ENCODE measurements at places on chromosomes 1 and 21.
A peak's percentile ranks its signal among the peaks of the same experiment; 100 is the strongest.

- no peak for DNase-seq
Observed at GRCh38 chr1:183685112-183685713, 32.1 kb upstream of the APOBEC4 start.

- peak; percentile 51 for DNase-seq
Observed at GRCh38 chr1:116415699-116416533, 42.9 kb downstream of the ATP1A1 start.

- DNase-seq: no peak
Observed at GRCh38 chr1:174480324-174480723, 32.6 kb downstream of the GPR52 start.

DNA sequence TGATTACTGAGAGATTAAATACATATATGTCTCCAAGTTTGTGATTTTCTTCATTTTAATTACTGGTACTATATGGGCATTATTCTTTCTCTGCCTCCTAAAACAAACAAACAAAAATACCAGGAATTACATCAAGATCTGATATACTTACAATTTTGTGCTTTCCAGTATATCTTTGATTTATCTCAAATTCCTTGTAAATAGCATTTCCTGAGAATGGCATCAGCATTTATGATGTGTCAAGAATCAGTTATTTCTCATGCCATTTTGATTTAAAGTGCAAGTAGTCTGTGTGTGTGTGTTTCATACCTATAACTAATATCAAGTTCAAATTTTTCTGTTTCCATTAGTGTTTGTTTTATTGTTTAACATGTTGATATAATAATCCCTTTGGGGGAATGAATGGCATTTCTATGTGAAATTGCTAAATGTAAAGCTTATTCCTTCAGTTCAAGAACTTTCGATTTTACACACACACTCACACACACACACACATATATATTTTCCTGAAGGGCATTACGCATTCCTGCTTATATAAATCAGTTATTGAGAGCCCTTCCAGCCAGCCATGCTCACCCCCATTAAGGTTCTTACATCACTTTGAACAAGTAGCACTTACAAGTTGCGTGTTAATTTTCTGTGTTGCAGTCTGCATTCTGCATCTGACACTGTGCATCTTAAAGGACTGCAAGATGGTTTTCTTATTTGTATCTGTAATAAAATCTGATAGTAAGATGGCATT is 102.7 kb downstream of the NEK7 start:
- DNase-seq: no peak

DNA sequence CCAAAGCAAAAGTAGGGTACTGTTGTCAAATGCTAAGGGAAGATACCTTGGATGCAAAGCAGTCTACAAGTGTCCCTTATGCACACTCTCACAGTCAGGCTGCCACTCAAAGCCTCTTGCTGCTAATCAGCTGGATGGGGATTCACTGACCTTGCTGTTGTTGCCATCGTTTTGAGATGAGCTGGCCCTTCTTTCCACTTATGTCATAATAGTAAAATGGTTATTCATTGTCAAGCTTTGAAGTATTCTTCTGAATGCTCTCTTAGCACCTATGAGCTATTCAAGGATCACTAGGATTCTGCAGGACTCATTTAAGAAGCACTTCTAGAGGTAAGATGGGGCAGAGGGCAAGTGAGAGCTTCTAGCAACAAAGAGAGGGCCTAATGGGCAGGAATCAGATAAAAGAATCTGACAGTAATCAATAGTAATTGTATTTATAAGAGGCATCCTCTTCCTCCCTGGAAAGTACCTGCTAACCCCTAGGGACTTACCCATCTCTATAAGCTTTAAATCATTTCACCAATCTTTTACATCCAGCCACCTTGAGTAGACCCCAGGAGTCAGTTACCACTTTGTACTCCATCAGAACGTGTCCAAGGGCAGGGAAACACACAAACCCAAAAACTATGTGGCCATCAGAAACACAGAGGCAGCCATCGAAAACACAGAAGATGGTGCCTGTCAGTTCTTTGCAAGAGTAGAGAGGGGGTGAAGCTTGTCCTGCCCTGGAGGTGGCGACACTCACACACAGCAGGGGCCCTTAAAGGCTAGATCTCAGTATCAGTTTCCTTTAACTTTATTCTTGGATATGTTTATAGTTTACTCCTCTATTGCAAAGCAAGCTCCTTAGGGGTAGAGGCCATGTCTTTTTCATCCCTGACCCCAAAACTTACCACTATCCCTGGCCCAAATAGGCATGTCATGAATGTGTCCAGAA is 103.7 kb upstream of the NFIA start:
- no peak for DNase-seq

GRCh38 chr1:196376630-196377328 is 231.5 kb downstream of the KCNT2 start:
- DNase-seq: no peak

- DNase-seq: no peak
Observed at GRCh38 chr1:3261007-3261968, 192.3 kb downstream of the PRDM16 start.

DNA sequence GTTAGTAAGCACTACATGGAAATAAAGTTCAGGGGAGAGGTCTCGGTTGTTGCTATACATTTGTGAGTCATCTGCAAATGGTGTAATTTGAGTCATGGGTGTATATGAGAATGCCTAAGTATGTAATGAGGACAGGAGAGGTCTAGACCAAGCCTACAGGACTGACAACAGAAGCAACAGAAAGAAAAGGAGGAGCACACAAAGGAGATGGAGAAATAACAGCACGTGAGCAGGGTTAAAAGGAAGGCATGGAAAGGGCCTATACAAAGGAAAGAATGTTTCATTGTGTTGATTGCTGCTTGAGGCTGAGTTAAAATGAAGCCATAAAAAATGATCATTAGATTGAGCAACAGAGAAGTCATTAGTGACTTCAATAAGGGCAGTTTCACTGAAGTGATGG is 28.0 kb upstream of the PRKAA2 start:
- no peak for DNase-seq

DNA sequence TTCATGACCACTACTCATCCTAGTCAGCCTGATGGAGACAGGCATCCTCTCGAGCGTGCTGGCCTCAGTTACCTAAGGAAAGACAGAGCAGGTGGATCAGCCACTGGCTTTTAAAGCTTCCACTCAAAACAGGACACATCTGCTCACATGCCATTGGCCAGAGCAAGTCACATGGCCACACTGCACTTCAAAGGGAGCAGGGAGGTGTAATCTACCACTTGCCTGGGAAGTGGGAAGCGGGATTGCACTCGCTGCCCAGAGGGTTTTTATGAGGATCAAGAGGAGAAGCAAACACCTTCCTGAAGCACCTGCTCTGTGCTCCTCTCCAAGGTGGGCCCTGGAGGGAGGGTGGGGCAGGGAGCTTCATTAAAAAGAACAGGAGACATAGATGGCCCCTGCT is 108.0 kb downstream of the TAS1R2 start:
- no peak for DNase-seq

DNA sequence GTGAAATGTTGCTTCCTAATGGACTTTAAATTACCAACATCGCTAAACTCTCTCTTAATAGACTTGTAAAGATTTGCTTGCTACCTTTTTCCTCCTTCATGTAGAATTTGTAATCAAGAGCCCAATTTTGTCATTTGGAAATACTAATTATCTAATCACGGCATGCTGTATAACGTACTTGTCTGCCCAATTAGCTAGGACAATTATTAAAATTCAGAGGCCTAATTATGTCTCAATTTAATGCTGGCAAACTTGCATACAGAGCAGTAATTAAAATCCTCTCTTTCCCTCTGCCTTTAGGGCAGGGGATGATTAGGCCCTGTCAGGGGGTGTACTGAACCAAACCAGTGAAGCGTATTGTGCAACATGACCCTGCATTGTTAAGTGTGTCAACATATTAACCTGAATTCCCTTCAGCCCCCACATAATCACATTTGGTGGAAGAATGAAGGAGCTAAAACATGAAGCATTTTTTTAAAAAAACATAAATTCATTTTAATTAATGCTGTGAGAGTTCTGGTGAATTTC is 137.4 kb upstream of the BARHL2 start:
- DNase-seq: no peak

DNA sequence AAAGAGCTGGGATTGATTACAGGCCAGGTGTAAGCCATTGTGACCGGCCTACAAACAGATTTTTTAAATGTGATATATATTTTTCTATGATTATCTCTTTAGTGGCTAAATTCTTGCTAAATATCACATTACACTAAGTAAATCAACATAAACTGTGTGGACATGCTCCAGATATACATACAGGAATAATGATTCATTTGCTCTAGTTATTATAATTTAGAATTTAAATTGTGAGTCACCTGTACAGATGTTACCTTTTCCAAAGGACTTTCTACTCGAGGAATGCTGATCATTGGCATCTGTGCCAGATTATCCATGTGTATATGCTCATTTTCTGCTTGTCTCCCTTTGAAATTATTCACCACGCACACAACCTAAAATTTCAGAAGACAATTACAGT is 90.1 kb downstream of the PLPPR5 start:
- no peak for DNase-seq

DNA sequence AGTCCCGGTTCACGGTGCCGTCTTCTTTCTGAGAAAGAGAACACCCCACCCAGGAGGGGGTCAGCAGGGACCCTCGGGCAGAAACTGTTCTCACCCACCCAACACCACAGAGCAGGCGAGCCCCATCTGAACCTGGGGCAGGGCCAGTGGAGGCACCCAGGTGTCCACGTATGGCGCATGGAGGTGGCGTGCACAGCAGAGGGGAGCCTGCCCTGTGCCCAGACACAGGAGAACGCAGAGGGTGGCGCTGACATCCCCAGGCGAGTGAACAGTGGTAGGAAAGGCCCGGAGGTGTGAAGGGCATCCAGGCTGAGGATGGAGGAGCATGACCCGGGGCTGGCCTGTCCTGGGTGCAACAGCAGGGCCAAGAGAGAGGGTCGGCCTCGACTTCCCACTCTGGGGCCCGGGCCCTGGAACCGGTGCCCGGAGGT is 91.1 kb downstream of the STUM start:
- DNase-seq: no peak

- DNase-seq: no peak
Observed at GRCh38 chr1:169487561-169487960, 1.8 kb upstream of the SLC19A2 start.

GRCh38 chr1:18526436-18527275 is 45.9 kb downstream of the KLHDC7A start:
- DNase-seq: no peak

DNA sequence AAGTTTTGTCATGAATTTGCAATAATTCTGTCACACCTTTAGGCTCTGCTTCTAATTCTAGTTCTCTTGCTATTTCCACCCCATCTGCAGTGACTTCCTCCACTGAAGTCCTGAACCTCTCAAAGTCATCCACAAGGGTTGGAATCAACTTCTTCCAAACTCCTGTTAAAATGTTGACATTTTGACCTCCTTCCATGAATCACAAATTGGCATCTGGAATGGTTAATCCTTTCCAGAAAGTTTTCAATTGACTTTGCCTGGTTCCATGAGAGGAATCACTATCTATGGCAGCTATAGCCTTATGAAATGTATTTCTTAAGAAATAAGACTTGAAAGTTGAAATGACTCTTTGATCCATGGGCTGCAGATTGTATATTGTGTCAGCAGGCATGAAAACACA is 19.7 kb upstream of the SFT2D2 start:
- DNase-seq: no peak

DNA sequence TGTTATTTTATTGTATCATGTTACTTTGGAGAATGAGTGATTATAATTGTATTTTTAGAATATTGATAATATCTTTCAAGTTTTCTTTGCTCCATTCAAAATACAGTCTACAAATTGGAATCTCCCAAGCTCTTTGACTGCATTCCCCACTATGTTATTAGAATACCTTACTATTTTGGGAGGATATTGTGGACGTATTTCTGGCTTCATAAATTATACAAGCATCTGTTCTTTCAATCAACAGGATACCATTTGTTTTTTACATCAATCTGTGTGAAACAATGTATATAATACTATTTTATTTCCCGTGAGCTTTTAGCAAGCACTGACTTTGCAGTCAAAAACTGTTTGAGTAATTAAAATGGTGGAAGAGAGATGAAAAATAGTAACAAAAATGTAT is 226.5 kb downstream of the PTPRC start:
- no peak for DNase-seq

DNA sequence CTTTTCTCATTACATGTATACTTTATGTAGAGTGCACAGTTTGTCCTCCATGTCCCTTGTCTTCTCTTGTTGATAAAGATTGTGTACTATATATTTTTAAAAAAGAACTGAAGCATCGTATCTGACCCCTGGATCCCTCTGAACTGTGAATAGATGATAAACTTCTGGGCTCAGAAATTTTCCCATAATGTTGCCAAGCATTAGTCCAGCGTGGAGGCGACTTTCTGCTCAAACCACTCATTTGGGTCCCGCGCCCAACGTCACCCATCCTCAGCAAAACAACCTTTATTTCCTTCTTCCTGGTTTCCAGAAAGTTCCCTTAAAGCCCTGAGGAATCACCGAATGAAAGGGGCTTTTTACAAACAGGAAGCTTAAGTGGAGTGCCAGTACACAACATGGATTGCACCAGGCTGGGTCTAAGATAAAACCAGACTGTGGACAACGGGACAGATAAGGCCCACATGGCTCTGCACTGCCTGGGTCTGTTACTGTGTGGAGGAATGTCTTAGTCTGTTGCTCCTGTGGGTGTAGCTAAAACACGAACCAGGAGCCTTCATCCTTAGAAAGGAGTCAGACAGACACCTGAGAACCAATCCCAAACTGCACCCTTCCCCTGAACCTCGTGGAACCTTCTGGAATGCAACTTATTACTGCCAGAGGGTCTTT is 15.6 kb downstream of the EVA1C start:
- DNase-seq: no peak

- DNase-seq: no peak
Observed at GRCh38 chr1:180905927-180906326, 6.8 kb upstream of the KIAA1614 start.

DNA sequence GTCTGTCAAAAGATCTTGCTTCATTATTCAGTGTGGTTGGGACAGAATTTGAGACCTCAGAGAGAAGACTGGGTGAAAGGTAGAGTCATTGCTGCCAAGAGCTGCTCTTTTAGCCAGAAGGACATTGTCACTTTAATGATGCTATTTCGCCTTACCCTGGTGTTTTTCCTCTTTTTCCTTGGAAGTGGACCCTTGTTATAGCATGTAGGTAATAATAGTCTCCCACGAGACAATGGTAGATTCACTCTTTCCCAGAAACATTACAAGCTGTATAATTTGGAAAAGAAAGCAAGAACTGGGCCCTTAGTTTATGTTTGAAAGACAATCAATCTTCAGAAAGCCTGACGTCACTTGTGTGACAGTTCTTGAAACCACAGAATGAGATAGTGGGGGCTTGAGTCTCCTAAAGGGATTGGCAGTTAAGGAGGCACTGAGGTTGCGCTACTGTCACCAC is 3.8 kb downstream of the SERTAD4 start:
- no peak for DNase-seq

DNA sequence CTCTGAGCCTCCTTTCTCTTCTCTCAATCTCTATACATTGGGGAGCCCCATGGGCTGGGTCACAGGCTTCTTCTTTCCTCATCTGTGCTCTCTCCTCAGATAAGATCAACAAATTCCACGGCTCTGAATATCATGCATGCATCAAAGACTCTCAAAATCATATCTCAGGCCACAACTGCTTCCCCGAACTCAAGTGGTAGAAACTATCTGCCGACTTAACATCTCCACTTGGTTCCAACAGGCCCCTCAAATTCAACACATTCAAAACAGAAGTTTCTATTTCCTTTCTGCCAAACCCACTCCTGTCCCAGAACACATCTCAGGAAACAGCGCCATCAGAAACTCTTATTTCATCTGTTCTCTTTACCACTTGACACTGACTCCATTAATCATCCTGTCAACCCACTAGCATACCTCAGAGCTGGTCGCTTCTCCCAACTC is 16.7 kb downstream of the DDX59 start:
- no peak for DNase-seq

Data from head of caudate nucleus (tissue), 42 donors.